ENCODE measurements at places on chromosomes 16 and 17.

GRCh38 chr17:68456339-68457167 is 743 bp downstream of the WIPI1 start:
- DNase-seq: no peak

GRCh38 chr17:82826211-82826610 is 13.6 kb downstream of the ZNF750 start:
- DNase-seq: no peak

DNA sequence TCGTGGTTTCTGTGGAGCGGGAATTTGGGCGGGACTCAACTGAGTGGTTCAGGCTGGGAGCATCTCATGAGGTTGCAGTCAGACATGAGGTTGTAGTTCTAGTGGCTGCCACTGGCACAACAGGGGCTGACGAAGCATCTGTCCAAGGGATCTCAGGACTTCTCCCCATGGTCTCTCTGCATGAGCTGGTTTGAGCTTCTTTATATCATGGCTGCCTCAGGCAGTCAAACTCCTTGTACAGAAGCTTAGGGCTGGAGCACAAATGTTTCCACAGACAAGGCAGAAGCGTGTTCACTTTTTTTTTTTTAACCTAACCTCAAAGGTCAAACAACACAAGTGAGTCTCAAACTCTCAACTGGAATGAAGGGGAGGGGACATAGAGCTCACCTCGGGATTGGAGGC is 243.3 kb downstream of the MSI2 start:
- DNase-seq: no peak

DNA sequence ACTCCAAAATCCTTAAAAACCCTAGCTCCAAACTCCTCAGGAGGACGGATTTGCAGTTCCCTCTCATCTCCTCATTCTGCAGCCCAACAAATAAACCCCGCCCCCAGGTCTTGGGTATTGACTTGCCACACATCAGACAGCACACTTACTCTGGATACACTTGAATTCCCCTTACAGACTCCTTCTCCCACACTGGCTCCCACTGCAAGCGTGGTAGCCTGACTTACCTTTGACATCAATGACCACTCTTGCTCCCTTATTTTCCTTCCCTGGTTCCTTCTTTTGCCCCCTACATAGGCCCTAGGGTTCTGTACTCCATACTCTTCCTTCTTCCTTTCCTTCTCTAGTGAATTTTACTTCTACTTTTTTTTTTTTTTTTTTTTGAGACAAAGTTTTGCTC is 7.5 kb downstream of the RFFL start:
- DNase-seq: no peak

GRCh38 chr16:86886651-86887050 is 308.3 kb downstream of the FOXL1 start:
- no peak for DNase-seq
